ENCODE measurements at places on chromosomes 1 and 21. TPM values are rescaled to one million over a fixed set of nuclear protein-coding genes. Genes with fewer than 3 reads are reported as not detected.

GRCh38 chr1:203178083-203178482, 2.5 kb upstream of the MYBPH start:
- peak; percentile 21 for DNase-seq

DNA sequence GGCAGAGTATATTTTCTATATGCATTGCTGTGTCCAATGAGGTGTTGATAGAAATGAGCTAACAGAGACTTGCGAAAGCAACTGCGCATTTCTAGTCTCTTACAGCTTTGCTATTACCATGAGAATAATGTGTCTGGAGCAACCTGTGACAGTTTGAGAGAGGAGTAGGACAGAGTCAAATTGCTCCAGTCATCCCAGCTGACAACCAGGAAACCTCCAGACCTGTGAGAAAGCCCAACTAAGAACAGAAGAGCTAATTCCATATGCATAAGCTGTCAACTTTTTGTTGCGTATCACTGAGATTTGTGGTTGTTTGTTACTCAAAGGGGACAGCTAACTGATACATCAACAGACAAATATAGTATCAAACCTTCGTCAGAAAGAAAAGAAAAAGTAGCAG, 354.1 kb upstream of the LRRC7 start:
- DNase-seq = no peak

DNA sequence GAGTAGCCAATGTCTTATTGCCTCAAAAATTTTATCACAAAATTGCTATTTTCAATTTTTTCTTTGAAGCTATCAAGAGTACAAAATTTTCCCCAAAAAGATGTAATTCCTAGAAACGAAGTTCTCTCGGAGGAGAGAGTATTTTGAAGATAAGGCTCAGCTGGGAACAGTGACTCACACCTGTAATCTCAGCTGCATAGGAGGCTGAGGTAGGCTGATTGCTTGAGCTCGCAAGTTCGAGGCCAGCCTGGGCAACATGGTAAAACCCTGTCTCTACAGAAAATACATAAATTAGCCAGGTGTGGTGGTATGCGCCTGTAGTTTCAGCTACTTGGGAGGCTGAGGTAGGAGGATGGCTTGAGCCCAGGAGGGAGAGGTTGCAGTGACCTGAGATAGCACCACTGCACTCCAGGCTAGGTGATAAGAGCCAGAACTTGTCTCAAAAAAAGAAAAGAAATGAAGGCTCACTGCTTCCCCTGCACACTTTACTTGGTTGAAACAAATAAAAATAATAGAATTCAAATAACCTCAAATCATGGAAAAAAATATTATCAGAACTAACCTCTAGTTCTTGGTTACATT, 22.2 kb downstream of the TUT4 start:
- DNase-seq = no peak

DNA sequence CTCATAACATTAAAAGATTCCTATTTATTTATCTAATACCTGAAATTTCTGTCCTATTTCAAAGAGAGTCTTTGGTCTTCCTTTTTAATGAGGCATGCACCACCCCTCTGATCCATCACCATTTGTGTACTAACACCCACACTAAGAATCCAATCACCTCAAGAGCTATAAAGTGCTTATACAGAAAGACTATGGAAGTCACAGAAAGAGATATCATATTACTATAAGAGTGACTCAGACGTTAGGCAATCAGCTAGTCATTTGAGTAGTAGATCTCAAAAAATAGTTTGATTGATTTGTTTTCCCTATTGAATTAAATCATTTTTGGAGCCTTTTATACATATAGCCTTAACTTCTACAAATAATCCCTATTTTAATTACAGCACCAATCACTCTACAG, 46.1 kb downstream of the NME7 start:
- DNase-seq = peak; percentile 46

- no peak for DNase-seq
Measured at GRCh38 chr21:42578761-42579415, 65.2 kb downstream of the SLC37A1 start.

- DNase-seq = no peak
Measured at GRCh38 chr1:201896951-201897391, 8.3 kb downstream of the SHISA4 start.

GRCh38 chr1:160640359-160641123, 6.3 kb downstream of the SLAMF1 start:
- DNase-seq = no peak

DNA sequence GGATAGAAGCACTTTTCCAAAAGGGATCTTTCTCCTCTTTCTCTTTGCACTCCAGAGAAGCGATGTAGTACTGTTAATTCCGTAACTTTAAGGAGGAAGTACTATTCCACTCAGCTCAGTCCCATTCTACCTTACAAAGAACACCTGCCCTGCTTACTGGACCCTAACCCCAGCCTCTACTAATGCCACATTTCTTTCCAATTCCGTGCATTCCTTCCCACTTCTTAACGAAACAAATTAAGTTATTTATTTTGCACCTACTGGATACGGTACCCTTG, 511 bp downstream of the NDC1 start:
- peak; percentile 15 for DNase-seq

DNA sequence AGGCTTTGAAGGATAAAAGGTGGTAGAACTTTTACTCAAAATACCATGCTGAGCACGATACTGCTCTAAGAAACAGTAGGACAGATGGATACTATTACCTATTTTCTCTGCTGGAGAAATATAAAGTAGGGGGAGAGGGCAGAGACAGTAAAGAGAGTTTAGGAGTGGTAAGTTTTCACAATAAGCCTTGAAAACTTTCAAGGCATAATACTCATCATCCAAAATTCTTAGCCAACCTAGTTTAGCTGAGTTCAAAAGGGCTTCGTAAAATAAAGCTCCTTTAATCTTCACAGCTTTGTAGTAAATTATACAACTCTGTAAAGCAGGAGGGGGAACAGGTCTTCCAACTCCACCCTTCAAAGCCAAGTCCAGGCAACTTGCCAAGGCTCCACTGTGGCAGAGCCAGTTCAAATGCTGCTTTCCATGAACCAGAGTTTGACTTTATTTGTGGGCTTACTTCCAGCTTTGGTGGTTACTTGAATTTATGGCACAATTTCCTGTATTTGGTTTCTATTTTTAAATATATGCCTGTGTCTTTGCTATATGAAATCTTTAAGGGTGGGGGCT, 15.5 kb downstream of the TEX38 start:
- DNase-seq = peak; percentile 22

- no peak for DNase-seq
Measured at GRCh38 chr21:37665230-37666024, 250.8 kb downstream of the KCNJ6 start.

DNA sequence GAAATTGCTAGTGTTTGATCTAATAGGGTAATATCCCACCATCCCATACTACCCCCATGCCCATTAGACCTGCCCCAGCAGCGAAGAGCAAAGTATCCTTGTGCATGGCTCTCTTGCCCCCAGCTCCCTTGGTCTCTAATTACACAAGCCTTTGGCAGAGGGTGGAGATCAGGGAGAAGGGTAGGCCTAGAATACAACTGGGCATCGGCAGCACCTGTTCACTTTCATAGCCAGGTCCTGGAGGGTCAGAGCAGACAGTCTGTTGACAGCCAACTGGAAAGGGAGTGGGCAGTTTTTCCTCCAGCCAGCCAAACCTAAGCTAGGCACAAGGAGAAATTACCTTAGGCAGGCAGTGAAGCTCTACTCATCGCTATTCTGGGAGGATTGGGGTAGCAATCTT, 2.7 kb upstream of the PIGC start:
- DNase-seq = no peak

DNA sequence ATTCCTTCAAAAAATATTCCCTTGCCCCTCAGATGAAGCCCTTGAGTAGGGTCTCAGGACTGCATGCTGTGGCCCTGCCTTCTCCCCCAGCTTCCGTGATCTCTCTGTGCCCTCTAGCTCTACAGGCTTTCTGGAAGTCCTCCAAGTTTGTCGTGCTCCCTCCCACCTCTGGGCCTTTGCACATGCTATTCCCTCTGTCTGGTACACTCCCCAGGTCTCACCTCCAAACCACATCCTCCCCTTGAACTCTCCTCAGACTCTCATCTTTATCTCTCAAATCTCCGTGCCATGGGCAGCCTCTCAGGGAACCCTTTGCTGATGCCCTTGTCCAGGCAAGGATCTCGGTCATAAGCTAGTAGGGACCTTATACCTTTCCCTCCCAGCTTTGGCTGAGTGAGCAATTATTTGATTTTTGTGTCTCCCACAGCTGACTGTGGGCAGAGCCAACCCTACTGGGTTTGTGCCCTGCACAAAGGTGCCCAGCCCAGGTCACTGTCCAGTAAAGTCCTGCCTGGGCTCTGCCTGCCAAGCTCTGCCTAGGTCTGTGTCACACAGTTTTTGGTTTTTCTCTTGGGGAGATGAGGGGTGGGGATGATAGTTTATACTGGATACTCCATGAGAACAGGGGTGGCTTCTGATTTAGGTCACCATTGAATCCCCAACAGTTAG, 188.1 kb downstream of the ZNF281 start:
- DNase-seq = no peak

DNA sequence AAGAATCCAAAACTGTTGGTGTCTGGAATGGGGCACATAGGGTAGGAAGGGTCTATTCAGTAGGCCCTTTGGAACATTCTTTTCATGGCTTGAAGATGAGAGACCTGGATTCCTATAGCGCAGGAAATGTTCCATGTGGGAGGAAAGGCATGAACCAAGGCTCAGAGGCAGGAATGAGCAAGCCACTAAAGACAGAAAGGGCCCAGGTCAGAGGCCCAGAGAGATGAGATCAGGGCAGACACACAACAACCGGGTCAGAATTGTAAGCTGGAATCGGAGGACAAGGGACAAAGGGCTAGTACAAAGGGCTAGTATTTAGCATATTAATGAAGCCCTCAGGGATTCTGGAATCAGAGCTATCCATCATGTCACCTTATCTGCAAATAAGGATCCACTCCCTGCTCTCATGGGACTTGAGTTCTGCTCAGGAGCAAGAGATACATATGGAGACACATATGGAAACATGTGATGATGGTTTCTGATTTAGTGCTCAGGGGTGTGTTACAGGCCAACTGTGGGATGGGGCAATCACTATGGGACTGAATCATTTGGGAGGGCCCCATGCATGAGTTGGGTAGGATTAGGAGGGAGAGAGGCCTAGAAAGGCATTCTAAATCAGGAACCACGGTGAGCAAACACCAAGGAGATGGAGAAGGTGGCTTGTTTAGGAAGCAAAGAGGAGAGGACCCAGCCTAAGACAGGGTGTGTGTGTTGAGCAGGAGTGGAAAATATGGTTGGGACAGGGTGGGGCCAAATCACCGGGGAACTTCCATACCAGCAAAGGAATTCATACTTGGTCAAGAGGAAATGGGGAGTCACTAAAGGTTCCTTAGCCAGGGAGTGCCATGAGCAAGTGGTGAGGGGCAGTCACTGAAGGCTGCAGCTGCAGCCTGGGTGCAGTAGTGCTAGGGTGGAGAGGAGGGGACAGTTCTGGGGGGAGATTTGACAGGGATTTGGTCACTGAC, 8.6 kb downstream of the NECTIN4 start:
- no peak for DNase-seq

DNA sequence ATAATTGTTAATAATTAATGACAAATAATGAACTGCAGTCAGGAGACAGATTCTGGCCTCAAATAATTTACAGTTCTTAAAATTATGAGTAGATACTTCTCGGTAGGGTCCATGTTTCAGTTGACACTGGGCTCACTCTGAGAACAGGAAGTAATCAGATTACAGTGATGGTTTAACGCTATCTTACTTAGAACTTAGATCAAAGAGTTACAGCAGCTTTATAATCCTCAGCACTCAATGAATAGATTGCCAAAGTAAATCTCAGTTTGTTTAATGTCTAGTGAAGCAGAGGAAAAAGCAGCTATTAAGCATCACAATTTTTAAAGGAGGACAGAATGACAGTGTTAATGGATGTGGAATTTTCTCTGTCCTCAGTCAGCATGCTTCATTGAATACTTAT, 79.6 kb downstream of the PDE4B start:
- DNase-seq = no peak

DNA sequence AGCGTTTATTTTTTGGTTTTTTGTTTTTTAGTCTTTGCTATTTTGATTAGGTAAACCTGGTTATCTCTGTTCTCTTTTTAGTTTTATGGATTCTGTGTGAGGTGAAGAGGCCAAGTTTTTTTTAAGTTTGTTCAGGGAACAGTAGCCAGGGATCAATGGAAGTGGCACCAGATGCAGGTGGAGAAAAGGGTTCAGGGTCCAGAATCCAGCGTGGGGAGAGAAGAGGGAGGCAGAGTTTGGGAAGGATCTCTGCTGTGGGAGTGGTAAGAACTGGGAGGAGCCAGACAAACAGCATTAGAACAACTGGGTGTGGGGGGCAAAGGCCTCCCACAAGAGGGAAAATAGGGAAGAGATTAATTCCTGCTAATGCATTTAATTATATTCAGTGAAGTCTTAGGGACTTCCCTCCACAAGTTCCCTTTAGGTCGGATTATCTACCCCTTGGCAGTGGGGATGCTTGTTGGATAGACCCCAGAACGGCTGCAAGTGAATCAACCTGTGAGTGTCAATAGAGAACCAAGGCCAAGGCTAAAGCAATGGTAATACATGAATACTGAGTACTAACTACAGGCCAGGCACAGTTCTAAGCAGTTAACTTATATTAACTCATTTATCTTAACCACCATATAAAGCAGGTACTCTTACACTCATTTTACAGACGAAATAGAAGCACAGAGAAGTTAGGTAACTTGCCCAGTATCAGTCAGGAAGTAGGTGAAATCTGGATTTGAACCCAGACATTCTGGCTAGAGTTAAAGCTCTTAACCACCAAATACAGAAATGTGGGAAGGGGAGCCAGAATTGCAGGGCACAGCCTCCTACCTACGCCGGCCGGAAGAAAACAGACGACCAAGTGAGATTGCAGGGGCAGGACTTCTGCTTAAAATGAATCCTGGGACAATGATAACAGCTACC, 498 bp downstream of the GNAT2 start:
- no peak for DNase-seq

GRCh38 chr21:46126309-46127238, 28.7 kb downstream of the COL6A2 start:
- no peak for DNase-seq

DNA sequence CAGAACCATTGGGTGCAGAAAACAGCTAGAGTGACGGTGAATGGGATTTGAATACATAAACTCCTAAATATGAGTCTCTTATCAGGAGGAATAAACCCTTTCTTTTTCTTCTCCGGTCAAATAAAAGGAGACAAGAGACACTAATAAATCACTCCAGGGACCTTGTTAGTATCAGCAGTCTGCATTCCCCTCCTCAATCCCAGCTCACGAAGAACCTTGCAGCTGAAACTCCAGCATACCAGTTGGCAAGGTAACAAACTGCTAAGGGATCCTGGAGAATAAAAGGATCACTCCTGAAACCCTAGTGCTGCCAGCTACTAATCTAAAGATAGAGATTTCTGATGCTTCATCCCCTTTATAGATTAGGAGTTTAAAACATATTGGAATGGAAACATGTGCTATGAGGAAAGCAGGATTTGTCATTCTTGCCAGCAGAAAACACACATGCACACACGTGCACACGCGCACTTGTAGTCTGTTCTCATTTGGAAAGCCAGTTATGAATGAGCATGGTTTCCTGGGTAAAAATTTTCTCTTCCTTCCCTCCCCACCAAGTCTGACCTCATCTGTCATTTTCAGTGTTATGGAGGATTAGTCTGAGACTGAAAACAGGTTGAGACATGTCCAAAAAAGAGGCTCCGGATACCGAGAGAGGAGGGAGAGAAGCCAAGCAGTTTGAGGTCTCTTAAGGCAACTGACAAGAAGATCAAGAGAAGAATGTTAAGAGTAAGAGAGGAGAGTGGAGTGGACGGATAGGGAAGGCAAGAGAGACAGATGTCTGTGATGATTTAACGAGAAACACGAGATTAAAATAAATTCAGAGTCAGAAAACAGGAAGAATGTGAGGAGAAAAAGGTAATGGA, 10.9 kb downstream of the IER5 start:
- DNase-seq = no peak

The CELSR2 gene
- total RNA-seq = 8.5 TPM

The OR2T2 gene
- not detected for total RNA-seq

The CHD5 gene
- total RNA-seq = not detected

The LRRC3 gene
- total RNA-seq = 3.1 TPM

The RNU1-2 gene
- total RNA-seq = under 0.01 TPM

The TNFRSF14 gene
- 19.8 TPM for total RNA-seq
